ENCODE measurements at places on chromosomes 4 and X.

DNA sequence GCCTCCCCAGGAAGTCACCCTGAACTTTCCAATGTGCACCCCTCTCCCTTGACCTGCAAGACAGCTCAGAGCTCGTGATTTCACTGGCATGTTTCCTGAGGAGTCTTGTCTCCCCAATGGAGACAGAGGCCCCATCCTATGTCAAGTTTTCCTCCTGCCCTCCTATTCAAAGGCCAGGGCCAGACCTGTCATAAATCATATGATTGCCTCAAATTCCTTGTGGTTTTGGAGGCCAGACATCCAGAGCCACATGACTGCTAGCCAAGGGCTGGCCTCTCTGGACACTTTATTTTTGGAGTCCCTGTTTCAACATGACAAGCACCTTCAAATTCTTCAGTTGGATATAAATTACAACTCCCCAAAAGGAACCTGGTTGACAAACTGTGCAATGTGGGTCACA, 76.0 kb upstream of the TFDP3 start:
- DNase-seq, result no peak

GRCh38 chr4:17436750-17437090, 75.2 kb downstream of the QDPR start:
- no peak for DNase-seq

DNA sequence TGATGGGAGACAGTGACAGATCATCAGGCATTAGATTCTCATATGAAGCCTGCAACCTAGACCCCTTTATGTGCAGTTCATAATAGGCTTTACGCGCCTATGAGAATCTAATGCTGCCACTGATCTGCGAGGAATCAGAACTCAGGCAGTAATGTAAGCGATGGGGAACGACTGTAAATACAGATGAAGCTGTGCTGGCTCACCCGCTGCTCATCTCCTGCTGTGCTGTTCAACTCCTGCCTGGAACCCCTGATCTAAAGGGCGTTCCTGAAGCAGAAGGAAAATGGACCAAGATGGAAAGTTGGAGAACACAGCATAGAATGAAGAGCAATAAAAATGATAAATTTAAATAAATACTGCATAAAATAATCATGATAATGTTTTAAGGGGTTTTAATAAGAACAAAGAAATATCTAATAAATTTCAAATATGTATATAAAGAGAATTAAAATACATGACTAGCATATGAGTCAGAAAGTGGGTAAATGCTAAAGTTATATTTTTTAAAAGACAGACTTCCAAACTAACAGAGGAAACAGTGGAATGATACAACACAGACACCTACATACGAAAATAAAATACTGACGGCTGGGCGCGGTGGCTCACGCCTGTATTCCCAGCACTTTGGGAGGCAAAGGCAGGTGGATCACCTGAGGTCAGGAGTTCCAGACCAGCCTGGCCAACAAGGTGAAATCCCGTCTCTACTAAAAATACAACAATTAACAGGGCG, 59.2 kb downstream of the RBM47 start:
- no peak for DNase-seq

GRCh38 chr4:83074086-83074704, 39.2 kb downstream of the COPS4 start:
- no peak for DNase-seq

DNA sequence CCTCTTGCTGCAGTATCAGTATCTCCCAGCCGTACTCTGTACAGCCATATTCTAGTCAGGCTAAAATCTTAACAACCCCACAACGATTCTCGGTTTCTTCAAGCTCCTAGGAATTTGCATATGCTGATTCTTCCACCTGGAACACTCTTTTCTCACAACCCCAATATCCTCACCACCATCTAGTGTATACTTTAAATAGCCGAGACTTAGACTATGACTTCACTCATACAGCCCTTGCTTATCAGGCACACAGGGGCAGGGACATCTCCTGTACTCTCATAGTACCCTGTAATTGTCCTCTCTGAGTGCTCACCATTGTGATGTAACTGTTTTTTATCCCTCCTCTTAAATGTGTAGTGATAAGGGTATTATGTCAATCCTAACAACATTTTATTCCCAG, 2126.4 kb upstream of the TENM3 start:
- DNase-seq, result no peak

DNA sequence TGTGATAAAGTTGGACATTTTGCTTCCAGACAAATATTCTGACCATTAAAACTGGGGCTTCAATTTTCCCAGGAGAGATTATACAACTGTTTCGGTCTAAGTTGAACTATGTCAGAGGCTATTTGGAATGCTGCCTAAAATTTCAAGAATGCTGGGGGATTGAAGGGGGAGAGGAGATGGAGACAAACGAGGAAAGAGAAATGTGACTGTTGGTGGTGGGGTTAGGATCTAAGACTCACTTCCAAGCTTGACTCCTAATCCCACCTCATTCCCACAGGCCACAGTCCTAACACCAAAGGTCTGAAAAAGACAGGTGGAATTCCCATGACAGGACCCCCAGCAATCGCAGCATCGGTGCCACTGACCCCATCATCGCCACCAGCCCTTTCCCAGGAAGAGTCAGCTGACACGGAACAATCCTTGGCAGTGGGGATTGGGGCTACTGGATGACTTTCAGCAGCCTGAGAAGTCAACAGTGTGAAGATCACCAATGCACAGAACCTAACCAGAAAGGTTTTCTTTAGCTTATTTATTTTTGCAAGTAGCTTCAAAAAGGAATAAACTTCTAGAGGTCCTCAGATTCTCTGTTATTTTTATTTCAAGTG, 74.0 kb upstream of the PRSS48 start:
- DNase-seq, result no peak

DNA sequence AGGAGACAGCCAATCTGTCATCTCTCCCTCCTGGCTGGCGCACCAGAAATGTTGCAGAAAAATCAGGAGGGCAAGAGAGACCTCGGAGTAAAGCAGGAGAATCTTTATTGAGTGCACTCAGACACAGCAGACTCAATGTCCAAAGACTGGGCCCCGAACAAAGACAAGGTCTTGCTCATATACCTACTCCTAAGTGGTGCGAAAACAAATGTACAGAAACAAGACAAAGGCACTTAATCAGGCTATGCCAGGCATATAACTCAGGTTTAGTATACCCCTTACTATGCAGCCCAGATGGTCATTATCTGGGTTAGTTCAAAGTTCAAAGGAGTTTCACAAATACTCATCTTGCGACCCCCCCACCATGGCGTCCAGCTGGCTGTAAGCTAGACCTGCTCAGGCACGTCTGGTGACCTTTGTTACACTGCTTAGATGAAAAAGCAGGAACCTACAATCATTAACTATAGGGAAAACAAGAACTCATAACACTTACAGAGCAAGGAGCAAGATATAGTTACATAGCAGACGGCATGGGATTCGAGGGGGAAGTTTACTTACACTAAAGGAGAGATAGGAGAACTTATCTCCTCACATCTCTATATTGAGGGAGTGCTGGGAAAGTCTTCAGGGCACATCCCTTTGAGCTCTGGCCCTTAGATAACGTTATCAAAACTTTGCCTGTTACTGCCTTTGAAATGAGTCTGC, 27.5 kb downstream of the SULT1E1 start:
- no peak for DNase-seq

- DNase-seq, result no peak
Observed at GRCh38 chr4:6183740-6184139, 16.6 kb downstream of the JAKMIP1 start.

- no peak for DNase-seq
Observed at GRCh38 chr4:72468904-72469502, 100.0 kb downstream of the ADAMTS3 start.

DNA sequence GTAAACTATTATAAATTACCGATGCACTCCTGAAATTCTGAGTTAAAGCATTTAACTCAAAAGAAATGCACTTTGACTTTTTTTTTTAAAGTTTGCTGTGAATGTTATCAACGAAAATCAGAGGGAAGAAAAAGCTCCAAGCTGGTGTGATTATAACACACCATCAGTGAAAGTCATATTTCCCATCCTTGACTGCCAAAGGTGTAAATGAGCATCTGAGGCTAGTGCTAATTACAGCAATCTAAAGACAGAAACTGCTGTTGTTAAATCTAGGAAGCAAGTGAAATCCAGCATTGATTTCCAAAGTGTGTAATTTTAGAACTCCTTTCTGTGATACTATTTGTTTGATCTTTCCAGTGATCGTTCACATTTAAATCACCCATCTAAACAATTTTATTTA, 1538.8 kb downstream of the TECRL start:
- no peak for DNase-seq

GRCh38 chr4:54005475-54005874, 58.9 kb downstream of the CHIC2 start:
- no peak for DNase-seq

DNA sequence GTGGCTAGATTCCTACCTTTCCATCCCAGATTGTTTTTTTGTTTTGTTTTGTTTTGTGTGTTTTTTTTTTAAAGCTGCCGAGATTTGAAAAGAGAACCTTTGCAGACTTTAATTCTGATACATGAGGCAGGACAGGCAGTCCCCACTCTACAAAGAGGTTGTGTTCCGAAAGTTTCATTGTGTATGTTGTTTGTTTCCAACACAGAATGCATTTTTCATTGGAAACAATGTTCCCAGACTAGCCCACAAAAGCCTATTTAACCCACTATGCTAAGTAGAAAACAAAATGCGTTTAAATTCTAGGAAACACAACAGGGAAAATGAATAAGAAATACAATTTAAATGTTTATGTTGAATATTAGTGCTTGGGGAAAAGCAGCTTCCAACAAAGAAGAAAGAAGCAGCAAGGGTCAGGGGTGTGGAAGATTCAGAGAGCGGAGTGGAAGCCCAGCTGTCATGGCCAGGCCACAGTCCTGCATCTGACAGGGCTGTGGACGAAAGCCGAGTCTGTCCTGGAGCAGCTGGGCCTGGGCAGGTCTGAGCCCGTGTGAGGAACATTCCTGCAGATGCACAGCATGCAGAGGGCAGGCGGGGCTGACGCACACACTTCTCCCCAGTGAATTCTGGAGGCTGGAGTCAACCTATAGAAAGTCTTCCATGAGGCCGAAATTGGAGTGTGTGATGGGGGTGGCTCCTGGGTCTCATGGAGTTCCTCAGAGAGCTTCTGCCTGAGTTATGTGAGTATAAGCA, 12.4 kb upstream of the SETD7 start:
- no peak for DNase-seq

DNA sequence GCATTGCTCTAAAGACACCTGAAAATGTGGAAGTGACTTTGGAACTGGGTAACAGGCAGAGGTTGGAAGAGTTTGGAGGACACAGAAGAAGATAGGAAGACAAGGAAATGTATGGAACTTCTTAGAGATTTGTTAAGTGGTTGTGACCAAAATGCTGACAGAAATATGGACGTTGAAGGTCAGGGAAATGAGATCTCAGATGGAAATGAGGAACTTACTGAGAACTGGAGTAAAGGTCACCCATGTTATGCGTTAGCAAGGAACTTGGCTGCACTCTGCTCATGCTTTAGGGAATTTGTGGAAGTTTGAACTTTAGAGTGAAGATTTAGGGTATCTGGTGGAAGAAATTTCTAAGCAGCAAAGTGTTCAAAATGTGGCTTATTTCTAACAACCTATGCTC, 99.4 kb downstream of the FAM13A start:
- DNase-seq, result no peak

- DNase-seq, result no peak
Observed at GRCh38 chr4:8589823-8590545, 2.6 kb upstream of the CPZ start.

- no peak for DNase-seq
Observed at GRCh38 chr4:73944061-73944875, 37.6 kb downstream of the PF4 start.

GRCh38 chrX:56812515-56813105, 83.6 kb downstream of the NBDY start:
- DNase-seq, result no peak

DNA sequence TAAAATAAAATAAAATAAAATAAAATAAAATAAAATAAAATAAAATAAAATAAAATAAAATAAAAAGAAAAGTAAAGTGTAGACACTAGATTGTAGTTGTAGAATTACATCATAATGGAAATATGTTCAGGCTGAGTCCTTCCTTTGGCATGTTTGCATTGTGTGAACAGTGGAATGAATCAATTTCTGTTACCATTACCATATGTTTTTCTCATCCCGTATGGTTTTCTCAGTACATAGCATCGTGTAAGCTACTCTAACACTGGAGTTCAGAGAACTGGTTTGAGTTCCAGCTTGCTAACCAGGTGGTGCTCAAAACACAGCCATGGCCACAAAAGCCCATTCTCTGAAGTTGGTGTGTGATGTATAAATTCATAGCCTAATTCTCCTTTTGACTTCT, 45.9 kb downstream of the USP11 start:
- DNase-seq, result no peak

DNA sequence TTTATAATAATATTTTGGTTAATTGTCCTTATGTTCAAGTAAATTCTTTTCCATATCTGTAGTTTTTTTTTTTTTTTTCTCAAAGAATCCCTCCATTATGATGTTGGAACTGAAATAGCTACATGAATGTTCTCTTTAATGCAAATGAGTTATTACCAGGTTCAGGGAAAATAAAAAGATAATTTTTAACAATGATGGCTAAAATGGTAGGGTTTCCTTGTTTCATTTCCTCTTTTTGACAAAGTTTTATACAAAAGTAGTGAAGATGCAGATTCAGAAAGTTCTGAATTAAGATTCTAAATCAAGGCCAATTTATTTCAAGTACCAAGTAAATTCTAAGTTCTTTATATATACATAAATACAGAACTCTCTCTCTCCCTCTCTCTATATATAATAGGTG, 779.0 kb upstream of the INTU start:
- no peak for DNase-seq

GRCh38 chrX:70089604-70090297, 27.5 kb downstream of the OTUD6A start:
- no peak for DNase-seq

GRCh38 chr4:54581807-54582206, 76.0 kb upstream of the KIT start:
- DNase-seq, result no peak

DNA sequence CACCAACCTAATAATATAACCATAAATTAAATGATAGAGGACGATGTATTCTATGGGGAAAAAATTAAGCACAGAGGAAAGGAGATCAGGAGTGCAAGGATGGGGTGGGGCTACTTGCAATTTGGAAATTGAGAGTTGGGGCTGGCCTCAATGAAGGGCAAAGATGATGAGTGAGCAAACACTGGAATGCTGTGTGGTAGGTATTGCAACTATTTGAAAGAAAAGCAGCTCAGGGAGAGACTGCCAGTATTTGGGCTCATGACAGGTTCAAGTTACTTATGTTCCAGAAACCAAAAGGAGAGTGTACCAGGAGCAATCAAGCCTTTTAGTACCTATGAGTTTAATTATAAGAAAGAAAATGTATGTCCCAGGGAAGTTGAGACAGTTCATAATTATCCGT, 47.4 kb downstream of the ASIC5 start:
- DNase-seq, result no peak

- DNase-seq, result no peak
Observed at GRCh38 chrX:10484683-10485247, 135.6 kb downstream of the MID1 start.

DNA sequence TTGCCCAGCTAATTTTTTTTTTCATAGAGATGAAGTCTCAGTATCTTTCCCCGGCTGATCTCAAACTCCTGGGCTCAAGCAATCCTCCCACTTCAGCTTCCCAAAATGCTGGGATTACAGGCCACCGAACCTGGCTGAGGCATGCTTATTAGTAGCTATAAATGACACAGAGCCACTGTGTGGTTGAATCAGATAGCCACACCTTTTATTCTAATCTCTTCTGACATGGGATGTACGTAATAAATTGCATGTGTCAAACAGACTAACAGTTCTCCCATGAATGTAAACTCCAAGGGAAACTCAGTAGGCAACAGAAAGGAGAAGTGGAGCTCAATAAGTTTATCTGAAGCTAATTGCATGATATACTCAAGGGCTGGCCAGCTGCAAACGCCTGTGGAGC, 139.8 kb upstream of the VCX3A start:
- no peak for DNase-seq

GRCh38 chr4:145552181-145552822, 66.9 kb upstream of the MMAA start:
- no peak for DNase-seq

Data from stimulated activated CD4-positive, alpha-beta T cell treated with anti-CD3 and anti-CD28 coated beads, TNF-alpha, amount 100 ng/mL, for 4 hours (primary cell).